ENCODE measurements at places on chromosomes 7 and 10.

GRCh38 chr10:23966504-23967051, 242.4 kb upstream of the KIAA1217 start:
- DNase-seq, result no peak

- no peak for DNase-seq
Measured at GRCh38 chr10:125225051-125225450, 64.7 kb upstream of the CTBP2 start.

GRCh38 chr7:111784296-111784695, 222.0 kb upstream of the IMMP2L start:
- DNase-seq, result no peak

GRCh38 chr10:122642726-122643605, 56.7 kb downstream of the C10orf120 start:
- no peak for DNase-seq

- no peak for DNase-seq
Measured at GRCh38 chr10:13851906-13852305, 265.1 kb downstream of the PRPF18 start.

- DNase-seq, result no peak
Measured at GRCh38 chr10:75967491-75967890, 536.1 kb downstream of the LRMDA start.

- no peak for DNase-seq
Measured at GRCh38 chr10:120095875-120096274, 203.3 kb downstream of the SEC23IP start.

DNA sequence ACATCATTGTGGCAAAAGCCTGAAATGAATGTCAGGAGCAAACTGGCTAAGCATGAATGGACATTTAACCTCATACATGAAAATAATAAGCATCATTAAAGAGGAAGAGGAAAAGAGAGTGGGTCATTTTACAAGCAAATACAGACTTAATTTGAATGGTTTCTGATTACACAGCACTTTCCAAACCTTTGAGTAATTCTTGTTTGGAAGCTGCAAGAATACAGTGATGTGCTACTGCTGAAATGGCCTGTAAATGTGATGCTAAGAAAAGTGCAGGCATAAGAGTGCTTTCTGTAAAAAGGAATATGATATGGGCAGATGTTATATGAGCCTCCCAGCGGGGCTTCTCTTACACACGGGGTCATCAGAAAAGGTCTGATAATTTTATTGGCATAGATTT, 30.2 kb downstream of the TAS2R16 start:
- no peak for DNase-seq

DNA sequence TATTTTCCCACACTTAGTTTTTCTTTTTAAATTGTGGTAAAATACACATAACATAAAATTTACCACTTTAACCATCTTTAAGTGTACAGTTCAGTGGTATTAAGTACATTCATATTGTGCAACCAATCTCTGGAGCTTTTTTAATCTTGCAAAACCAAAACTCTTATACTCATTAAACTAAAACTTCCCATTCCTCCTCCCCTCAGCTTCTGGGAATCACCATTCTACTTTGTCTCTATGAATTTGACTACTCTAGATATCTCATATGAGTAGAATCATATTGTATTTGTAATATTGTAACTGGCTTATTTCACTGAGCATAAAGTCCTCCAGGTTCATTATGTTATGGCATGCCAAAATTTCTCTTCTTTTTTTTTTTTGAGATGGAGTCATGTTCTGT, 86.4 kb upstream of the JAZF1 start:
- no peak for DNase-seq
